ENCODE measurements at places on chromosomes 1 and 21.

GRCh38 chr1:19764848-19765247 is 34.9 kb downstream of the TMCO4 start:
- DNase-seq, result no peak

- DNase-seq, result no peak
These were observed 143.6 kb downstream of the SLC45A1 start for GRCh38 chr1:8461351-8462110.

- no peak for DNase-seq
These were observed 2.3 kb downstream of the TTC24 start for GRCh38 chr1:156581661-156582387.

GRCh38 chr21:40752125-40752524 is 94.8 kb downstream of the DSCAM start:
- no peak for DNase-seq

DNA sequence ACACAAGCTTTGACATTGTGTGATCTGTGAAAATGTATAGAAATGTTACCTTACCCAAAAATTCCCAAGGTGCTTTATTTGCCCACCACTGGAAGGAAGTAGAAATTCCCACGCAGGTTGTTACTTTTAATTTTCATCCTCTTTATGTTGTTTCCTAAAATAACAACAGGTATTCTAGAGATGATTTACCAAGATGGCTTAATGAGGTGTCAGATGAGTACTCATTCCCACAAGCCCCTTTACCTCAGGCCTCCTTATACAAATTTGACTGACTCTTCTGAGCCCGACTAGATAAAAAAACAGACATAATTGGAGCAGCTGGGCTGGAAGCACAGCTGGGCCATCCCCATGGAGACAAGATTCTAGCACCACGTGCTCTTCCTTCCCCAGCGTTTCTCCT is 114.6 kb downstream of the LIPI start:
- DNase-seq, result no peak

GRCh38 chr1:156592158-156592909 is 758 bp downstream of the NAXE start:
- DNase-seq, result no peak

GRCh38 chr1:213666113-213666512 is 321.7 kb upstream of the PROX1 start:
- DNase-seq, result no peak

DNA sequence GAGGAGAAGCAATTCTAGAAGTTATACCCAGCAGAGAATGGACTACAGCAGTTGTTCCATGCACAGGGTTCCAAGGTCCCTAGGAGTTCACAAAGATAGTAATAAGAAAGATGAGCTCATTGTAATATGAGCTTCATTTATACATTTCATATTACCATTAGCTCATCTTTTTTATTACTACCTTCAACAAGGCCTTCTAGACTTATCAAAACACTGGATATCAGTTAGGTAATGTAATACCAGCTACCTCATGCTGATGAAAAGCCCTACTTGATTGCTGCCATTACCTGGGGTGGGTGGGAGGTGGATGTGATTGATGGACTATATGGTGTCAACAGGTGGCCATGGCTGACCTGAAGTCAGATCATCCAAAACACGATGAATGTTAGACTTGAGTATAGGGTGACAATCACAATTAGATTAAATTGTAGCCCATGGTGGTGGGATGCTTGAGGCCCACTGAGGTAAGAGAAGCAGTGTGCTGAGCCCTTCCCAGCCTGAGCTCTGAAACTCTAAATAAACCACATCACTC is 34.1 kb downstream of the SPATA46 start:
- DNase-seq, result no peak

GRCh38 chr1:173015629-173016028 is 35.1 kb downstream of the TNFSF18 start:
- no peak for DNase-seq

GRCh38 chr1:224718470-224719053 is 102.4 kb downstream of the CNIH3 start:
- DNase-seq, result no peak

DNA sequence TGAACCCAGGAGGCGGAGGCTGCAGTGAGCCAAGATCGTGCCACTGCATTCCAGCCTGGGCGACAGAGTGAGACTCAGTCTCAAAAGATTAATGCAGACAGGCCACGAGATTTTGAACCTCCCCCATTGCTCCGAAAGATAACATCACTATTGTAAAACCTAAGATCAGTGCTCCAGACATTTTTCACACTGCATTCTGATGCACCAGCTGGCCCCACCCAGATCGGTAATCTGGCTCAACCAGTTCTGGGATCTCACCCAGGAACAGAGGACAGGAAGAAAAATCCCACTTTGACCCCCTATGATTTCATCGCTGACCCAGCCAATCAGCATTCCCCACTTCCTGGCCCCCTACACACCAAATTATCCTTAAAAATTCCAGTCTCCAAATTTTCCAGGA is 10.7 kb upstream of the CSRP1 start:
- no peak for DNase-seq

DNA sequence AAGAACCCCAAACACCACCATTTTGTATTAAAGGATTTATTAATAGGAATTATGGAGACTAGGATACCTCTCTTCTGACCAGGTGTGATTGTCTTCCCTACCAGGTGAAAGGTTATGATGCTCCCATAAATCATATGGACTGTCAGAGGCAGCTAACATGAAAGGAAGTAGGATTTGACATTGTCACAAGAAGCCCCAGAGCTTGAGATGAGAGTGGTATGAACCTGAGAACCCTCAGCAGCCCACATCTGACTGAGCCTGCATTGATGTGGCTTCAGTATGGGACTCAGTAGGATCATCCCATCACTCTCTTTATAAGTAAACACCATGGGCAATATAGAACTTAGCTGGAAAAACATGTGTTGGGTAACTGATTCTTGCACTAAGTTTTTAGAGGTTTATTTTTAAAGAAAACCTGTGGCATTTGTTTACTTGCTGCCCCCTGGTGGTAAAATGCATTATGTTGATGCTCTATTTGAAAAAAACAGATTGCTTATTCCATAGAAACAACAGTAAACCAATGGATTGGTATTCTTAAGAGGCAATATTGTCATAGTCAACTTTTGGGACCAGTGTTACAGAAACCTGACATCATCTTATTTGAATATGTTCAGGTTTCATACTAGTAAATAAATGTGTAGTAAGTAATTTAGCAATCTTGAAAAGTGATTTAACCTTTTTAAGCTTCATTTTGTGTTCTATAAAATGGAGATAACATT is 16.6 kb upstream of the CACYBP start:
- no peak for DNase-seq

DNA sequence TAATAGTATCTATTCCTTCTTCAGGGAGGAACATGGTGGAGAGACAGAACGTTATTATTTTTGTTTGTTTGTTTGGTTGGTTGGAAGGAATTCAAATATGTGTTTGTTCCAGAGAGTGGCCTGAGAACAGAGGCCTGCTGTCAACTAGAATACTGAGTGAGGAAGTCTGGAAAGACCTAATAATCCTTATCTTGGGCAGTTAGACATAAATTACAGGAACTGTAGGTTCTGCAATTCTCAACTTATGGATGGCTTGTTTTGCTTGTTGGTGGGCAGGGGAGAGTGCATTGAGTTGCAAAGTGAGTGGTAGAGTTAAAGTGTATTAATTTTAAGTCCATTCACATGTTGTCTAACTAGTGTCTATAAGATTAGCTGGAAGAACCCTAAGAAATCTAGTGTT is 197.6 kb downstream of the BACH1 start:
- DNase-seq, result no peak

DNA sequence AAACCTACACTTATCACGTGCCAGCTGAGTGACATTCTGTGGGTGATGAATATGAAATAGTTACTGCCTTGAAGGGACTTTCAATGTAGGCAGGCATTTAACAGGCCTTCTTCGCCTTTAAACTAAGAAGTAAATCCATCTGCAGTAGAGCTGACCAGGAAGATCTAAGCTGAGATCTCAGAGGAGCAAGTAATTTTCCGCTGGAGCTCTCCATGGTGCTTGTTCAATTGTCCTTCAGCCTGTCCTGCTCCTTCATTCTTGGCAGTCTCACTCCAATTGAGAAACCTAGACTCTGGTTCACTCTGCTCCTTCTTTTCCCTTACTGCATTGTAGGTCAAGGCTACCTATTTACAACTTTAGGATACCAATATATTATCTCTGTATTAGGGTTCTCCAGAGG is 183.5 kb downstream of the HMCN1 start:
- DNase-seq, result no peak

- DNase-seq, result no peak
These were observed 84.4 kb upstream of the HOOK1 start for GRCh38 chr1:59730302-59730701.

DNA sequence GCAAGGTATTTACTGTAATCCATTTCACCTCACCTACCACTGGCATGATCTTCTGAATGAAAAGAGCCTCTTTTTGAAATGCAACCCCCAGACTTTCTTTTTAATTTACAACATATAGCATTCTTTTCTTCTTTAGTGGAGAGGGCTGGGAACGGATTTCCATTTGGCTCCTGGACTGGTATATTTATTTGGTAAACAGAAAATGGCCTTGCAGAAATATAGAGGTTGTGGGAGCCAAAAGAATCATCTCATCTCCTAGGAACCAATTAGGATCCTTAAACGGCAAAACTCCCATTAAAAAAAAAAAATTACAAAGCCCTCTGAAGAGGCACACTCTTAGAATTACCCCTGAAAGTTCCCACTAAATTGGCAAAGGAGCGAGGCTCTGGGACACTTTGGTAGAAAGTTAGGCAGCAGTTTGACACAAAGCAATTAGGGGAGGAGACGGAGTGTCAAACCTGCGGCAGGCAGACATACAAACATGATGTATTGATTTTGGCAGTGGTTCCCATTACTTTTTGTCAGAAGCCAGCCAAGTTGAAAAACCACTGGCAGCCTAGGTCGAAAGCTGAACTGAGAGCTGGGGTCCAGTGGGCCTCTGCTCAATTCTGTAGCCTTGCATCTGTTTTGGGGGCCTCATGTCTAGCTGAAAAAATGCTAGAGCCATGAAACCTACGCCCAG is 135.1 kb upstream of the MAGI3 start:
- no peak for DNase-seq

- DNase-seq, result no peak
These were observed 144.0 kb downstream of the CNIH3 start for GRCh38 chr1:224760163-224760562.

GRCh38 chr1:34846265-34846664 is 13.3 kb downstream of the SMIM12 start:
- no peak for DNase-seq

GRCh38 chr21:43312751-43313169 is 114.2 kb downstream of the SIK1 start:
- DNase-seq, result no peak

DNA sequence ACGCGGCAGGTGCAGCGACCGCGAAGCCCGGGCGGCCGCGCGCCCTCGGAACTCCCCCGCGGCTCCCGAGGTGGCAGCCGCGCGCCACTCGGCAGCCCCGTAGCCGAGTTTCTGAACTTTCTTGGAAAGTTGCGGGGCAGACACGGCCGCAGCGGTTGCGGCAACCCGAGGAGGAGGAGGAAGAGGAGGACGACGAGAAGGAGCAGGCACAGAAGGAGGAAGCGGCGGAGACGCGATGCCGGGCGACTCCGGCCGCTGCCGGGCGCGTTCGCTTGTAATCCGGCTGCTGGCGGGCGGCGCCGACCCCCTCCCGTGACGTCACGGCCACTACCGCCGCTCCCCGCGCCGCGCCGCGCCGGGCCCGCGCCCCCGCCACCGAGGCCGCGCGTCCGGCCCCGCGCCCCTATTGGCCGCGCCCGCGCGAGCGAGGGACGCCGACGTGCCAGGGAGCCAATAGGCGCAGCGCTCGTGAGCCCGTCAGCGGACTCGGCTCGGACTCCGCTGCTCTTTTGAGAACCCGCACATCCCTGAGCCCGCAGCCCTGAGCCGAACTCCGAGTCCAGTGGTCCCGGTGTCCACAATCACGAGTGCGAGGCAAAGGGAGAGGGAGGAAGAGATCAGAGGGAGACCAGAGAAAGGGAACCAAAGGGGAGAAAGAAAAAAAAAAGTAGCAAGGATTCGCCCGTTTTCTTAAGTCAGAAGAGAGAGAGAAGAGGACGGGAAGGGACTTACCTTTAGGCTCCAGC is 736 bp upstream of the BARHL2 start:
- DNase-seq, result no peak

- no peak for DNase-seq
These were observed 5.1 kb upstream of the SMIM1 start for GRCh38 chr1:3767328-3767925.

GRCh38 chr1:226820941-226821718 is 49.3 kb upstream of the PSEN2 start:
- no peak for DNase-seq

DNA sequence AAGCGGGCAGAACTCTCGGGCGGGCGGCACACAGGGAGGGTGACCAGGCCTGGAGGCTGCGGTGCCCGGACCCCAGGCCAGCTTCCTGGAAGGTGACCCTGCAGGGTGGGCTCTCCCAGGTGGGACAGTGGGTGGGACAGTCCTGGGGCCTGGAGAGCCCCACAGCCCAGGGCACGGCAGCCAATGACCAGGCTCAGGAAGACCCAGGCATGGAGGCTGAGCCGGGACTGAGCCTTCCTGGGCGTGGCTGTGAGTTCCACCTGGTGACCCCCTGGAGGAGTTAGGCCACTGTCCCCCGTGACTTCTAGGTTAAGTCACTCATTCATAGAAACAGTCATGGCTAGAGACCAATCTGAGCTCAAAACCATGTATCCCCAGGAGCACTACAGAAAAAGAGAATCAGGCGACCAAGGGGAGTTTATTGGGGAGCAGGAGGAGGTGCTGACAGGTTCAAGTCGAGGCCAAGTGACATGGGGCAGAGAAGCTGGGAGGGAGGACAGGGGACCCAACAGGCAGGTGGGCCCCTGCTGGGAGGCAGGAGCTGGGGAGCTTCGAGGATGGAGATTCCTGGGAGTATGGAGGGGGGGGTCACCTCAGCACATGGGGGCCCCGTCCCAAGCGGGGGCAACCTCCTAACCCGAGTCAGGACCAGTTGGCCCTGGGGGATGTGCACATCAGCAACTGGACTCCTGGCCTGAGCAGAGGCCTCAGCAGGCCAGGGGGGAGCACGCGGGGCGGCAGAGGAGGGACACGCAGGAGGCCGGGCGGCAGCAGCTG is 1.2 kb downstream of the KRTAP10-5 start:
- no peak for DNase-seq

DNA sequence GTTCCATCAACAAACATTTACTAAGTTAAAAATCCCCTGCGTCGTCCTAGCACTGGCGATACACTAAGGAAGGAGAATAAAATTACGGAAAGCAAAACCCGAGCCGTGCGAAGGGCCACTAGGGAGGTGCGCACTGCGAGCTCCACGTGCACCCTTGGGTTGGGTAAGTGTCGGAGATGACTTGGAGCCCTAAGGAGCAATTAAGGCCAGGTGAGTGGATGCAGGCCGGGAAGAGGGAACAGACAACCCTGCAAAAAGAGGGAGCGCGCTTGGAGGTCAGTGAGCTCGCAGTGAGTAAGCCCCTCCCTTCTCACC is 704 bp downstream of the WDR4 start:
- DNase-seq, result no peak

- no peak for DNase-seq
These were observed 352.5 kb downstream of the ZNF326 start for GRCh38 chr1:90347366-90347765.
